ENCODE measurements at places on chromosomes 16 and 17.

DNA sequence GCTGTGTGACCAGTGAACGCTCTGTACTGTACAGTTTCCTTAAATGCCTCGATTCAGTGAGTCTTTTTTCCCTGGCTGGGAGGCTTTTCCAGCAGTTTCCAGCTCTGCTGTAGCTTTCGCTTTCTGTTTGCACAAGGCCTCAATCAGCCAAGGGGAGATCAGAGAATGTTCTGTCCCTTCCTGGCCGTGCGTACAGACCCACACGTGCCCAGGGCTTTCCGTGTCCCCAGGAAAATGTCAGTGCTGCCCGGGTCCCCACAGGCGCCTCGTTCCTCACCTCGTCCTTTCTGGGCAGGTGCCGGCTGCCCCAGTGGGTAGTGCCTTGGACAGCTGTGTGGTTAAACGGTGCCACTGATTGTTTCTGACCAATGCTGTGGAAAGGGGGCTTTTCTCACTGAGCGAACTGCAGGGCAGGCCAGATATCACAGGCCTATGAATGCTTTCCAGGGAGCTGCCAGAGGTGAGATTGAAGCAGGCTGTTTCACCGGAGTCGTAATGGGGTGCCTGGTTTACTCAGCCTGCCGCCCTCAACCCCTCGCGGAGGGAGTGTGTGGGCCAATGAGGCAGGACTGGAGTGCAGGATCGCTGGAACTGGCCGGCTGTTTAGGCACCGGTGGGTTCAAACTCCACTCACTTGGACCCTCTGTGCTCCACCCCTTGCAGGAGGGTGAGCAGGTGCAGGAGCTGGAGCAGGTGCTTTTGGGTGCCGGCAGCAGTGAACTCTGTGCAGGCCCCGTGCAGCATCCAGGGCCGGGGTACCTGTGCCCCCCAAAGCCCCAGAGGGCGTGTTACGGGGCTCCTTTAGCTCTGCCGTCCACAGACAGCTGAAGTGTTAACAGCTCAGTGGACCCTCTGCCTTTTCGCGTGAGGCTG, 44.4 kb downstream of the ZNF778 start:
- DNase-seq = no peak

- DNase-seq = no peak
These were observed 4.3 kb downstream of the COTL1 start for GRCh38 chr16:84613408-84614072.

GRCh38 chr17:6506679-6507231, 49.6 kb downstream of the PITPNM3 start:
- peak; percentile 58 for DNase-seq

DNA sequence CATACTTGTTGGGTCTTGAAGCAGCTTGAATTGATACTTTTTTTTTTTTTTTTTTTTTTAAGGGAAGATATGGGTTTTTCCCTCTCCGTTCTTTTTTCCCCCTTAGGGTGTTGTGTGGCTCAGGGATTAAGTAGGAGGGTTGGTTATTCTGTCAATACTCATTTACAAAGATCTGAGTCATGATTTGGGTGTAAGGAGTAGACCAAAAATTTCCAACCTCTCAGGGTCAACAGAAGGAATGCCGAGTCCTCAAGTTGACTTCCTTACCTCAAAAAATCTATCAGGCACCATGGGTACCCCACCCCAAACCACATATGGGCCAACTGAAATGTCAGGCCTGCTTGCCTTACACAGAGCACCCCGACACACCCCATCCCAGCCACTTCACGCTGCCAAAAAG, 230.5 kb downstream of the CCDC182 start:
- no peak for DNase-seq

GRCh38 chr16:20214401-20214800, 112.9 kb downstream of the GP2 start:
- no peak for DNase-seq

DNA sequence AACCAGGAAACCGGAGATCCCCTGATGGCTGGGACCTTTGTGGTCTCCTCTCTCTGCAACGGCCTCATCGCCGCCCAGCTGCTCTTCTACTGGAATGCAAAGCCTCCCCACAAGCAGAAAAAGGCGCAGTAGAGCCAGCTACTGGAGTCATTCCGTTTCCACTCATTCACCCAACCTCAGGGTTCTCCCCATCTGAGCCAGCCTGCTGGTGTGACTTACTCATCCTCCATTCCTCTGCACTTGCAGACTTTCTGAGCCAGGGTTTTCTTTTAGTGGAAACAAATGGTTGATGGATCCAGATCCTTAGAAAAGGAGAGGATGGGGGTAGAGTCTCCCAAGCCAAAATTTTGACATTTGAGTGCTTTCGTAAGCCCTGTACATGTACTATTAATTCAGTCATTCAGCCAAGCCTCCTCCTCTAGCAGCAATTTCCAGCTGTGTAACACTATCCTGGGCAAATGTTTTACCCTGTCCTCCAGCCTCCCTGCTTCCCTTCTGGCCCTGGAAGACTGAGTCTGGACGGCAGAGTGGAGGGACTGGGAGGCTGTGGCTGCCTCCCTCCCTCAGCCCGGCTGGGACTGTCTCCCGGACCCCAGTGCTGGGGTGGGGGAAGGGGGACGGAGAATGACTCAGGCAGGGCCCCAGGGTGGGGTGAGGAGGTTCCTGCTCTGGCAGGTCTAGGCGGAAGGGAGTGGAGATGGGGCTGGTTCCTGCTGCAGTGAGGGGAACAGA, 2.3 kb downstream of the SOX15 start:
- no peak for DNase-seq

DNA sequence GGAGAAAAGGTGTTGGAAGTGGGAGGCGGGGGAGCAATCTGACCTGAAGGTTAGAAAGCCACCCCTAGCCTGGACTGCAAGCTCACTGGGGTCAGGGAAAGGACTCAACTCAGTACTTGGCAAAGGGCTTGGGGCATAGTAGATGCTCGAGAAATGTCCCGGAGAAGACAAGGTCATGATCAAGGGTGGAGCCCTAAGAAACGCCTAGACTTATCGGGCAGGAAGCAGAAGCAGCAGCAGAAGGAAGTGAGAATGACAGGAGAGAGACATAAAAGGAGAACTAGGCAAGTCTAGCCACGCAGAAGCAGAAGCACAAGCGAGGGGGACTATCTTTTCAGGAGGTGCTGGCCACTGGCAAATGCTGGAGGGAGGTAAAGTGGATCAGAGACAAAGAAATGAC, 10.2 kb downstream of the COTL1 start:
- DNase-seq = no peak

- DNase-seq = no peak
These were observed 14.2 kb upstream of the SYT17 start for GRCh38 chr16:19153876-19154275.

DNA sequence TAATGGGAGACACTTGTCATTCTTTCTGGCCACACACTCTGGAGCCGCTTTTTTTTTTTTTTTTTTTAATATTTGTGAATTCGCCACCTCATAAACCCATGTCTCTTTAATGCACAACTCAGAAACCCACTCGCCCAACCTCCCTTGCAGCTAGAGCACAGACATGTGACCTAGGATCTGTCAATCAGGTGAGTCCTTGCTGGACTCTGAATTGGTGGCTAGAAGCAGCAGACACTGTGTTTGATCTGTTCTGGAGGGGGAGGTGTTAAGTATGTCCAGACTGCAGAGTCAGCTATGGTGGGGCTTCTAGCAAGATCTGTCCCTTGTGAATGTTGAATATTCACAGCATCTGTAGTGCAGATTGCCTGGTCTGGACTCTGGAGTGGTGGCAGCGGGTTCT, 112.1 kb downstream of the PRKCB start:
- no peak for DNase-seq

- no peak for DNase-seq
These were observed 25.2 kb downstream of the CEP95 start for GRCh38 chr17:64531955-64532371.

DNA sequence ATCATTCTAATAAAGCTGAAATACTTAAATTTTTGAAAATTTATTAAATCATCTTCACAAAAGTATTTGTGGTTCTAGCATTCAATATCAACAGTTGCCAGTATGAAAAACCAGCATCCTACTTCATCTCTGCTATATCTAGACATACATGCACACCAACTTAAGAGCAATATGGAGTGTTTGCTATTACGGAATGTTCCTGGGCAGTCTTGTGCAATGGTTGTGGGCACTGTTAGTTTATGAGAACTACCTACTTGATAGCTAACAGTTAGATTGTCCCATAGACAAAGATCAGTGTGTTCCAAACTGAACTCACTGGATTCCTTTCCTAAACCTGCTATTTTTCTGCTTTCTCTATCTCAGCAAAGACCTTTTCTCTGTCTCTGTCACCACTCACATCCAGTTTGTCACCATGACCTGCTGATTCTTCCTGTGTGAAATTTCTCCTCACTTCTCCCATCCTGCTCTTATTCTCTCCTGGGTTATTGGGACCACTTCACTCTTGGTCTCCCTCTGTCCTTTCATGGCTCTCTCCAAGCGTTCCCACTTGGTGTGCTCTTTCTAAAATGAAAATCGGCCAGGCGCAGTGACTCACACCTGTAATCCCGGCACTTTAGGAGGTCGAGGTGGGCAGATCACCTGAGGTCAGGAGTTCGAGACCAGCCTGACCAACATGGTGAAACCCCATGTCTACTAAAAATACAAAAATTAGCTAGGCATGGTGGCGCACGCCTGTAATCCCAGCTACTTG, 27.7 kb downstream of the CNTROB start:
- DNase-seq = no peak

- DNase-seq = no peak
These were observed 47.7 kb downstream of the CFDP1 start for GRCh38 chr16:75385507-75386152.

DNA sequence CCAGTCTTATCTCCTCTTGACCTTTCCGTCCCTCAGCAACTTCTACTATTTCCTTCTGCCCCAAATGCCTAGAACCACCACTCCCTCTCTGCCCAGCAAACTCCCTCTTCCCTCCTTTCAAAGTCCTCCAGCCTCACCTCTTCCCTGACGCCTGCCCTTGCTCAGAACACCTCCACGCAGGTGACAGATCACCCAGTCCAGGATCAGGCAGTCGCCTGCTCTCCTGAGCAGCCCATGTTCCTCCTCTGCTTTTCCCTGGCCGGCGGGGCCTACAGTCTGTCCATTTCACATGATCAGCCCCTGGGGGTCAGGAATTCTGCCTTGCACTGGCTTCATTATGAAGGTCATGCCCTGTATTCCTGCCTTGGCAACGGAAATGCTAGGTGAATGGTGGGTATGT, 422 bp downstream of the CD300LF start:
- no peak for DNase-seq

DNA sequence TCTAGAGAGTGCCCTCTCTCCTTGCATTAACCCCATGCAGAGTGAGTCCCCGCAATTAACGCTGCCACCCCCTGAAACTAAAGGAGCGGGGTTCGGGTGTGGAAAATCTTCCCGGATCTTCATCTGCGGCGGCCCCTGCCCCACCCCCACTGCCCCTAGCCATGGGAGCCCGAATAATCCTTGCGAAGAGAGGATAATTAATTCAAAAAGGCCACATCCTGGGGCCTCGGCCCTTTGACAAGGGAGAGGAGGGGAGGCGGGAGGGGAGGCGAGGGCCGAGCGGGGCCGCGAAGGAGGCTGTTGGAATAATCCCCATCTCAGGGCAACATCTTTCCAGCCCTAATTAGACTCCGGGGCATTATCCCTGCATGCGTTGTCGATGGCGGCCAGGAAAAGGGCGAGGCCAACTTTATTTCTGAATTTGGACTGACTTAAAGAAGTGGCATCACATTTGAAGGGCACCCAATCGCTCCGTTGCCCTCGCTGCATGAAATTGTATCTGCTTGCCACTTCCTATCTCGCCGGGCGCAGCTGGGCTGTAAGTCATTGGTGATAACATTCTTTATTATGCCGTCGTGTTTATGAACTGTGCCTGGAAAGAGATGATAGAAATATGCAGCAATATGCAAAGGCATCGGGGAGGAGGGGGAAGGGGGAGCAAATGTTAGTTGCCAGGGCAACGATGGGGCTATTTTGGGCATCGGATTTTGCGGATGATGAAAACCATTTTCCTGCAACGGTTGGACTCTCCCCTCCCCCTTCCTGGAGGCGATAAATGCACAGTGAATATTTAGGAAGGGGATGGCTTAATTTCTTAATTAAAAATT, 387.1 kb upstream of the TNRC6C start:
- DNase-seq = no peak

DNA sequence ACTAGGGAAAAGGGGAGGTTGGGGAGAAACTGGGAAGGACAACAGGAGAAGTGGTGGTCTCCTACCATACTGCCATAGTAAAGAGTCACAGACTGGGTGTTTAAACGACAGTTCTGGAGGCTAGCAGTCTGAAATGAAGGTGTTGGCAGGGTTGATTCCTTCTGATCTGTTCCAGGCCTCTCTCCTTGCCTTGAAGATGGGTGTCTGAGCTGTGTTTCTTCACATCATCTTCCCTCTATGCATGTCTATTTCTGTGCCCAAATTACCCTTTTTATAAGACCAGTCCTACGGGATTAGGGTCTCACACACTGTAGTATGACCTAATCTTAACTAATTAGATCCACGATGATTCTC, 79.8 kb upstream of the TMEM97 start:
- DNase-seq = no peak

DNA sequence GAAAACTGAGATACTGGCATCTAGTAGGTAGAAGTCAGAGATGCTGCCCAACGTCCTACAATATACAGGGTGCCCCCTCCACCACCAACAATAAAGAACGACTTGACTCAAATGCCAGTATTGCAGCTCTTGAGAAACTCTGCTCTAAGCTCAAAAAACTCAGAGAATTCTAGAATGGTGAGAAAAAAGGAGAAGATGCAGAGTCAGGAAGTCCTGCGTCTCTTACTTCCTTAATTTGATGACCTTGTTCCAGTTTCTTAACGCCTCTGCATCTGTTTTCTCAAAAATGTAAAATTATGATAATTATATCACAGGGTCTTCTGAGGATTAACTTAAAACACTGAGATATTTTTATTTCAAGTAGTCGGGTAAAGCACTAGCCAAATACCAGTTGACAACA, 1.7 kb upstream of the HSBP1 start:
- DNase-seq = no peak

GRCh38 chr17:70181376-70181775, 12.0 kb downstream of the KCNJ2 start:
- DNase-seq = no peak

DNA sequence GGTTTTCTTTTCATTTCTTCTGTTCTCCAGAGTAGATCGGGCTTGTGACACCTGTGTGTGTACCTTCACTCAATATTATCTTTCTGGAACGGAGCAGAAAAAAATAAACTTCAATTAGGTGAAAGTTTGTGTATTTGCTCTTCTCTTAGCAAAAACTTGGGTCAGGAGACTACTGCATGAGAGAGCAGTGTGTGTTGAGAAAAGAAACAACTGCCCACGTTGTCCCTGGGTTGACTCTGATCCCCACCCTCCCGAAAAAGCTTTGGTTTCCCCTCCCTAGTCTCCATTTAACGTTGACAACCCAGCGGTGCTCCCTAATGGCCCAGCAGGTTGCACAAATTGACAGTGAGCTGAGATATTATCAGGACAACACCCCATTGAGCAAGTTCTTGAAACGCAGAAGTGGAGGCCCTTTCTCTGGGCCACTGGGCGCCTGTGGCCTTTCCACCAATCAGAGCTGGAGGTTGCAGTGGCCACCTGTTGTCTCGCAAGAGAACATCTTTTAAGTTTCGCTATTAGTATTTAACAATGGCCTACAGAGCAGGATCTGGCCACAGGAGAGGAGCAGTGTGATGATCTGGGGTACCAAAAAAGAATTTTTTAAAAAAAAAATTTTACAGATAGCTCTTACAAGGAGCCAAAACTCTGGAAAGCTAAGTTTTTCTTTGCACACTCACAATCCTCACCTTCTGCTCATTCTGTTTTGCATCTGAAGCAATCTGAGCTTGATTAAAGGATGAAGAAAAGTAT, 1.5 kb upstream of the TOX3 start:
- DNase-seq = no peak

Data from left forelimb (tissue), 1 donor.